Smooth muscle cell of bladder (primary cell): ENCODE measurements at places on chromosomes 1 and 21. TPM values are rescaled to one million over a fixed set of nuclear protein-coding genes. Genes with fewer than 3 reads are reported as not detected.

Gene SYT6
- total RNA-seq, result not detected in 2 replicates

Gene GBP7
- total RNA-seq, result not detected in 2 replicates

Gene SMCP
- total RNA-seq, result not detected in 2 replicates

Gene PTPN7
- not detected in 2 replicates for total RNA-seq

Gene PGM1
- total RNA-seq, result 74.8 and 125 TPM in 2 replicates

Gene PLPPR5
- total RNA-seq, result under 0.01 TPM in 1 of 2 replicates, not detected in the other

Gene TSPEAR
- total RNA-seq, result not detected in 2 replicates
